Karpas-422 (cell line): ENCODE measurements at places on chromosomes 4 and X.

DNA sequence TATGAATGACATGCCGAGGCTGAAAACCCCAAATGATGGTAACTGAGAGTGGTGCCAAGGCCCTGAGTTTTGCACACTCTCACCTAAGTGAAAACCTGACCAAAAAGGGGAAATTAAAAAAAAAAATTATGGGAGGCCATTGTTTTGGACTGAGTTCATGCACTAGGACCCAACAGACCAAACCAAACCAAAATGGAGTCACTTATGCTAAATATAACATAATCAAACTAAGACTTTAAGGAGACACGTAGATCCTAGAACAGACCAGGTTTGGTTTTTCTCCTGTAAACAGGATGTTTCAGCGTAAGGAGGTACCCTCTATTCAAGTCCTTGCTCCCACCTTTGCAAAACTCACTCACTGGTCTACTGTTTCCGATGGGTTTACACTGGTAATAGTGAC is 453.0 kb downstream of the INPP4B start:
- H3K4me1 ChIP-seq: no peaks in the 10 kb centered on the region
- H3K4me3 ChIP-seq: no peak overlapping the region
- no peak for DNase-seq
- no peaks in the 10 kb centered on the region for H3K27me3 ChIP-seq

DNA sequence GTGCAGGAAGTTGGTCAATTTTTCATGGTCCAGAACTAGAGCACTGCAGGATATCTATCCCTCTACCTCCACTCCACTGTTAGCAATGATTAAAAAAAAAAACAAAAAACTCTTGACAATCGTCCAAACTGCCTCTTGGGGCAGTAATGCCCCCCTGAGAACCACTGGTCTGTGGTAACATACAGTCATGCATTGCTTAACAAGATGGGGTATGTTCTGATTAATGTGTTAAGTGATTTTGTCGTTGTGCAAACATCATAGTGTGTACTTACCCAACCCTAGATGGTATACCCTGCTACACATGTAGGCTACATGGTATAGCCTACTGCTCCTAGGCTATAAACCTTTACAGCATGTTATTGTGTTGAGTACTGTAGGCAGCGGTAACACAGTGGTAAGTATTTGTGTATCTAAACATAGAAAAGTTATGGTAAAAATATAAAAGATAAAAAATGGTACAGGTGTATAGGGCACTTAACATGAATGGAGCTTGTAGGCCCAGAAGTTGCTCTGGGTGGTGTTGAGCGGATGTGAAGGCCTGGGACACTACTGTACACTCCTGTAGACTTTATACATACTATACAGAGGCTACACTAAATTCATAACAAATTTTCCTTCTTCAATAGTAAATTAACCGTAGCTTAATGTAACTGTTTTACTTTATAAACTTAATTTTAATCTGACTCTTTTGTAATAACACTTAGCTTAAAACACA is 34.1 kb downstream of the ART3 start:
- H3K36me3 ChIP-seq: no peaks in the 10 kb centered on the region
- peak; percentile 47 for DNase-seq
- H3K4me1 ChIP-seq: no peaks in the 10 kb centered on the region
- H3K4me3 ChIP-seq: no peak overlapping the region

GRCh38 chr4:186827534-186827897 is 103.9 kb upstream of the FAT1 start:
- no peak overlapping the region for H3K27ac ChIP-seq
- no peak overlapping the region for H3K4me3 ChIP-seq
- no peaks in the 10 kb centered on the region for H3K27me3 ChIP-seq
- no peak for DNase-seq
- H3K36me3 ChIP-seq: no peaks in the 10 kb centered on the region
- H3K4me1 ChIP-seq: peaks cover 9% of the 10 kb centered on the region

DNA sequence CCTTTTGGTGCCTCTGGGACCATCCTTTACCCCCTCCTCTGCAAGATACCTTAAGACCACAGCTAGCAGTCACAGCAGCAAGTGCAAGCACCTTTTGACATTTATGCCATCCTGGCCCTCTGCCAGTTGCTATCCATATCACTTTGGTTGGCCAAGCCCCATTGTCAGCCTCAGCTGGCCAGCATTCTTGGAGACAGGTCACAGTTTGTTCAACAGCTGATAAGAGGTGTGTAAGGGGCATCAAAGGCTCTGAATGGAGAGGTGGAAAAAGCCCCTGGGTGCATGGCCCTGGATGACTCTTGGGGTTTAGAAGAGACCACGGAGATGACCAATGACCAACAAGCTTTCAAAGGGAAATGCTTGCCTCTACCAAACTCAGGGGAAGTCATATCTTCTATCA is 133.6 kb upstream of the MAMLD1 start:
- H3K4me1 ChIP-seq: no peaks in the 10 kb centered on the region
- no peak overlapping the region for H3K27ac ChIP-seq
- no peaks in the 10 kb centered on the region for H3K36me3 ChIP-seq
- H3K27me3 ChIP-seq: no peaks in the 10 kb centered on the region
- H3K4me3 ChIP-seq: no peak overlapping the region
- no peak for DNase-seq

GRCh38 chr4:176156656-176157055 is 38.7 kb downstream of the SPATA4 start:
- H3K27me3 ChIP-seq: no peaks in the 10 kb centered on the region
- no peak overlapping the region for H3K4me3 ChIP-seq
- H3K4me1 ChIP-seq: no peaks in the 10 kb centered on the region
- no peak overlapping the region for H3K27ac ChIP-seq
- no peak for DNase-seq
- H3K36me3 ChIP-seq: no peaks in the 10 kb centered on the region

- H3K27me3 ChIP-seq: no peaks in the 10 kb centered on the region
- H3K36me3 ChIP-seq: no peaks in the 10 kb centered on the region
- DNase-seq: no peak
- no peaks in the 10 kb centered on the region for H3K4me1 ChIP-seq
- H3K4me3 ChIP-seq: no peak overlapping the region
Observed at GRCh38 chr4:111849746-111850284, 295.4 kb upstream of the FAM241A start.

- DNase-seq: no peak
- no peaks in the 10 kb centered on the region for H3K4me1 ChIP-seq
- H3K36me3 ChIP-seq: no peaks in the 10 kb centered on the region
- H3K27ac ChIP-seq: no peak overlapping the region
- no peak overlapping the region for H3K4me3 ChIP-seq
Observed at GRCh38 chrX:29090811-29091210, 503.6 kb downstream of the IL1RAPL1 start.

GRCh38 chr4:5746829-5747737 is 36.1 kb downstream of the EVC start:
- H3K4me1 ChIP-seq: no peaks in the 10 kb centered on the region
- H3K4me3 ChIP-seq: no peak overlapping the region
- no peak overlapping the region for H3K27ac ChIP-seq
- no peak for DNase-seq
